ENCODE measurements at places on chromosomes 1 and 21.

DNA sequence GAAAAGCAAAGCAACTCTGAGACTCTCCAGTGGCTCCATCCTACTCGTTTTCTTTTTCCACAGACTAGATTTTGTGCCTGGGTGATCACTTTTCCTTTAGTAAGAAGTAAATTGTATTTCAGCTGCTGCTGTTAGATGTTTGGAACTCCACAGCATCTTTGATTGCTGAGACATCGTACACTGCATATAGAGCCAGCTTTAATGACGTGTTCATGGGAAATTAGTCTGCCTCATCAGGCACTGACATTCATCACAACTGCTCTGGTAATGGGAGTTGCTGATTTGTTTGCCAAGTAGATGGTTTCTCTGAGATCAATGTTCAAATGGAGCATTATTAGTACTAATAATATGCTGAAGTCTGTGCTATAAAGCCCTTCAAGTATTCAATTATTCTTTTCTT, 573.8 kb upstream of the NR5A2 start:
- no peak for DNase-seq

- no peak for DNase-seq
Measured at GRCh38 chr1:25587290-25587689, 29.3 kb upstream of the MAN1C1 start.

DNA sequence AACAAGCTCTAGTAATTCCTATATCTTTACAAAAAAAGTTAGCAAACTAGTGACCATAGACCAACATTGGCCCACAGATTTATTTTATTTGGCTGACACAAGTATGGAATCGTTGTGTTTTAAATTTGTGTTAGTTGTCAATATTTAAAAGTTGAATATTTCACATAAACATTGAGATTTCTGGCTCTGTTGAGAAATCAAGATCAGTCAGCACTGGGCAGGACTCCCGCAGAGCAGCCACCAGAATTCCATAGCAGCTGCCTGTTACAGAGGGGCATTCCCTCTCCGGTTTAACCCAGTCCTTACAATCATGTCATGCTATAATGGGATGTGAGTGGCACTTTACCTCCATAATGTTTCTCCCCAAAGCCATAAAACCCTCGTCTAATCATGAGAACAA, 79.2 kb upstream of the NRIP1 start:
- no peak for DNase-seq

- DNase-seq: no peak
Measured at GRCh38 chr1:150964164-150964489, 10.5 kb downstream of the CERS2 start.

- no peak for DNase-seq
Measured at GRCh38 chr1:104761961-104762570, 1012.4 kb downstream of the AMY1C start.

GRCh38 chr1:193542690-193543089, 356.3 kb upstream of the B3GALT2 start:
- DNase-seq: peak; percentile 78

DNA sequence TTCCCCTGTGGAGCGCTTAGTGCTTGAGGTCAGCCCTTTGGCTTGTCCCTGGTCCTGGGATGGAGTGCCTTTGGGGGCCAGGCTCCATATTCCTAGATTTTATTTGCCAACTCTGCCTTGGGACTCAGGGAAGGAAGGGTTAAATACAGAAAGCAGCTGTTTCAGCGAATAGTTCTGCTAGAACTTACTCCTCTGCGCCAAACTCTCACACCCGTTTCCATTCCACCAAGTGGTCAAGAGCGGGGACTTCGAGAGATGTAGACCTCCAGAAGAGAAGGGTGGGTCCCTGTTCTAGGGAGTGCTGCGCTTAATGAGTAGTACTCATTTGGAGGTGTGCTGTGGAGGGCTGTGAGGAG, 704 bp upstream of the TOMM40L start:
- no peak for DNase-seq

GRCh38 chr1:175963740-175964139, 220.3 kb upstream of the TNR start:
- DNase-seq: no peak

DNA sequence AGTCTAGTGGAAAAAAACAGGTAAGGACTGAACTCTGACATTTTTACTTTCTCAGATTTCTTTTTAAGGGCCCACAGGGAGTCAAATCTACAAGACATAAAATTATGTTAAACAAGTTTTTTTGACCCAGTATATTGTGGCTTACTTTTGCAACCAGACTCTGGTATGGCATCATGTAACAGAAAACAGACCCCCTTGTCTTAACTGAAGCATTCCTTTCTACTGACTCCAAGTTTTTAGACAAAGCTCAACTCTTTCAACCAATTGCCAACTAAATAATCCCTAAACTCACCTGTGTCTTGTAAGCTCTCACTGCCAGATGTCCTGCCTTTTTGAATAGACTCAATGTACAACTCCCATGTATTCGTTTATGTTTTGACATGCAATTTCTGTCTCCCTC, 64.3 kb downstream of the FASLG start:
- no peak for DNase-seq

DNA sequence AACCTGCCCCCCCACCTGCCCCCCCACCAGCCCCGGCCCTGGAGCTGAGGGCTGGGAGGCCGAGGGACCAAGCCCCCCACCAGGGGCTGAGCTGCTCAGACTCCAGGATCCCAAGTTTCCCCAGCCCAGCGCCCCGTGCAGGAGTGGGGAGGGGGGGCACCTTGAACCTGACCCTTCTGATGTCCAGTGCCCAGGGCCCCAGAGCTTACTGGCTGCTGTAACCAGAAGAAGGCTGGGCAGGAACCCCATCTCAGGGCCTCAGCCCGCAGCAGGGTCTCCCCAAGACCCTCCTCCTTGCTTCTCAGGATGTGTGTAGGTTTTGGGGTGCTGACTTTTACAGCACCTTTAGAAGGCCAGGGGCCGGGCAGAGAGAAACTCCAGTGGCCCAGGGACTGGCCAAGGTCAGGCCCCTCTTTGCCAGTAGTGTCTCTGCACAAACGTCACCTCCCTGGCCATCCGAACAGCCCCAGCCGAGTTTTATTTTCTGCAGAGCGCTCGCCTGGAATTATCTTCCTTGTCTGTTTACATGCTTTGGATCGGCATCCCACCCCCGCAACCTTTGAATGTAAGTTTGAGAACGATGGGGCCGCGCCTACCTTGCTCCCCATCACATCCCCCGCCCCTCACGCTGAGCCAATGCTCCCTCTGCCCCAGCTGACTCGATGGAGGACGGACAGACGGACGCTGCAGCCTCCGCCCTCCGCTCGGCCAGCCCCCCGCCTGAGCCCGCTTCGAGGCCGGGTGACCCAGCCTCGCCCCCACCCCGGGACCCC, 70.1 kb upstream of the CASZ1 start:
- peak; percentile 8 for DNase-seq

- DNase-seq: no peak
Measured at GRCh38 chr21:46206163-46207005, 22.1 kb upstream of the SPATC1L start.

DNA sequence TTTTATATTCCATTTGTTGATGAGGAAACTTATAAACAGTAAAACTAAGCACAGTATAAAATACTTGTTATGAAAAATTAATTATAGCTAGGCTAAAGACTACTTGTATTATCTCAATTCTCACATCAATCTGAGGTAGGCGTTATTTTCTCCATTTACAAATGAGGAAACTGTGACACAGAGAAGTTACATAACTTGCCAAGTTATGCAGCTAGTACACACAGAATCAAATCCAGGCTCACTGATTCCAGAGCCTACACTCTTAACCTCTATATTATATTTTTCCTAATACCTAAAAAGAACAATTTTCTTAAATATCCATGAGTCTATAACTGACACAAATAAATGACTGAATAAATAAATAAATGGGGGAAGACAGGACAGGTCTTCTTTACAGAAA, 11.2 kb upstream of the VPS45 start:
- peak; percentile 72 for DNase-seq

DNA sequence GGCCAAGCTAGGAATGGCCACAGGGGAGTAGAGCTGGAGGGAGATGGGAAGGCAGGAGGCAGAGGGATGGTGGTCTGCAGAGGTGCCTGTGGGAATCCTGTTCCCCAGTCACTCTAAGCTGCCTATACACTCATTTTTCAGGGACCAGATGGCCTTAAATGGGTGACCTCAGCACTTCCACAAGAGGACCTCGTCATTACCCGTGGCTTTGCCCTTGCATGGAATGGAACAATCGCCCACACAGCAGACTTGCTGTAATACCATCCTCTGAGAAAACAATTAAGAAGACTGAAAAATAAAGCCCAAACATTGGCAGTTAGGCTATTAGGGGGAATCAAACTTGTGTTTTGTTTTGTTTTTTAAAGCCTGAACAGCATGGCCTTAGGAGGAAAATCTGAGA, 12.9 kb upstream of the TNN start:
- peak; percentile 10 for DNase-seq

DNA sequence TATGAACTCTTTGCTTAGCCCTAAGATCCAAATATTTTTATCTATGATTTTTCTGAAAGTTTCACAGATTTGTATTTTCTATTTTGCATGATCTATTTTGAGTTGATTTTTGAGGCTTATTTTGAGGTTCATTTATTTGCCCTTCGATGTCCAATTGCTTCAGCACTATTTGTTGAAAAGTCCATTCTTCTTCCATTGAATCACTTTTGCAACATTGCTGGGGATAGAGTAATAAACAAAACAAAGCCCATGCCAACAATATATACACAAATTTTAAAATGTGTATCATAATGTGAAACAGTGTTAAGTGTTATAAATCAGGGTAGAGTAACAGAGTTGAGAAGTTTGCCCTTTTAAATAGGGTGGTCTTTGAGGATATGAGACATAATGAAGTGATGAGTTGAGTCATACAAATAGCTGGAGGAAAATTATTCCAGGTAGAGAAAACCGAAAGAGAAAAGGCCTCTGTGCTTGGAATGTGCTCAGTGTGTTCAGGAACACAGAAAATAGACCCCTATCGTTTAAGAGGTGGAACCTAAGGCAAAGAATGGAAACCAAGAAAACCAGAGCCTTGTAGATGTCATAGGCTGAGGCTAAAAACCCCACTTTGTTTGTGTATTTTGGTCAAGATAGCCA, 172.7 kb upstream of the NR5A2 start:
- DNase-seq: no peak

- no peak for DNase-seq
Measured at GRCh38 chr1:162719678-162720077, 70.8 kb upstream of the HSD17B7 start.

DNA sequence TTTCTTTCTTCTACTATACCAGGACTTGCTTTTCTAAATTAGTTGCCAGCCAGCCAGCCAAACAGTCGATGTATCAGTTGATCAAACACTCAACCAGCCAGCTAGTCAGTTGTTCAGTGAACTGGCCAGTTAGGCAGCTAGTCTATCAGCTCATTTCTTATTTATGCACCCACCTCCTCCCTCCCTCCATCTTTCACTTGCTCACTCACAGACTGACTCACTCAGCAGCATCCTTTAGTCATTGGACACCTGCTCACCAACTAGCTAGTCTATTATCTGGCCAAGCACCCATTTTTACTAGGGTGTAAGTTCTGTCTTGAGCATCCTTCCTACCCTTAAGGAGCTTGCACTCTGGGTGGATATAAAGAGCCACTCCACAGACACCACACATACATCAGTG, 5.9 kb upstream of the SPRR4 start:
- DNase-seq: no peak

DNA sequence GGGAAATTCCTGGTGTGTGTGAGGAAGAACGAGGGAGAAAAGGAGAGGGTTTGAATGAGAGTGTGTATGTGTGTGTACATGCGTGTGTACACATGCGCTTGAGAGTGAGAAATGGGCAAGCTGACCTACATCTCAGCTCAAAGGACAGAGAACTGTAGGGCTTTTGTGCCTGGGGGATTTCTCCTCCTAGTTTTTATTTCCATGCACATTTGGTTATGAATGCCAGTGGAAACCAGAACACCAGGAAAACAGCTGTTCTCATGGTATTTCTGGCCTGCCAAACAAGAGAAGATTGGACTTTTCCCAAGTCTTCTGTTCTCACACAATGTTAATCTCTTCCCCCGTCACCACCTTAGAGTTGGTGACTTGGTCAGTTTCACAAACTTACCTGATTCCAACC, 45.2 kb downstream of the SLC44A3 start:
- DNase-seq: no peak

DNA sequence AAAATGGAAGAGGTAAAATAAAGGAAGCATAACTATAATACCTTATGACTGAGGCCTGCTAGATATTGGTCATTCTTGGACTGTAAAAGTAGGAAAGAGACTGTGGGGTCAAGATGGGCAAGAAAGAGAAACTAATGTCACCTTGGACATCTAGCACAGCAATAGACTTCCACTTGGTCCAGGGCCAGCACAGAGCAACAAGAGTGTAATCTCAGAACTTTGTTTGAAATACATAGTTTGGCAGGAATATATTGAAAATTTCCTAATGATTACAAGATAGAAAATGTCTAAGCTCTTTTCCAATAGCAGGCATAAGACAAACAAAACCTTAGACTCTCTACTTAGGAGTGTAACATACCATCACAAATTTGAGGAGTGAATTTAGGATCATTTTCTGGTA, 4.6 kb downstream of the LRRC8C start:
- no peak for DNase-seq
